Thoracic aorta (tissue), 2 donors: ENCODE measurements at places on chromosomes 2 and 18. TPM values are rescaled to one million over a fixed set of nuclear protein-coding genes. Genes with fewer than 3 reads are reported as not detected.

The TUBA3E gene
- total RNA-seq, result not detected

DNA sequence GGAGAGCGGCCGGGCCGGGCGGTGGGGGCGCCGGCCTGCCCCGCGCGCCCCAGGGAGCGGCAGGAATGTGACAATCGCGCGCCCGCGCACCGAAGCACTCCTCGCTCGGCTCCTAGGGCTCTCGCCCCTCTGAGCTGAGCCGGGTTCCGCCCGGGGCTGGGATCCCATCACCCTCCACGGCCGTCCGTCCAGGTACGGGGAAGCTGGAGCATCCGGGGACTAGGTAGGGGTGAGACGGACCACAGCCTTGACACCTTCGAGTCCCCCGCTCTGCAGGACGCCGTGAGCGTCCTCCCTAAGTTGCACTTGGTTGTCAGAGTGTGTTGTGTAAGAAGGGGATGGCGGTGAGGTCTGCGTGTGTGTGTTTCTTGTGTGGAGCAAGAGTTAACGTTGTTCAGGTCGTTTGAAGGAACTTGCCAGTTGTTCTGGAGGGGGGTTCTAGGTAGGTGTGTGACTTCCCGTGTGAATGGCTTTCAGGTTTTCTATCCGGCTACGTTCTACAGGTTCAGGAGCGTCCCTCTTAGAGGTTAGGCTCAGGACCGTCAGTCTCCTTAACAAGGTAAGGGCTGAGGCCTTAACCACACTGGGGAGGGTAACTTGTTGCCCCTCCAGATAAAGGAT is 393 bp downstream of the IL1R1 start:
- DNase-seq, result no peak

DNA sequence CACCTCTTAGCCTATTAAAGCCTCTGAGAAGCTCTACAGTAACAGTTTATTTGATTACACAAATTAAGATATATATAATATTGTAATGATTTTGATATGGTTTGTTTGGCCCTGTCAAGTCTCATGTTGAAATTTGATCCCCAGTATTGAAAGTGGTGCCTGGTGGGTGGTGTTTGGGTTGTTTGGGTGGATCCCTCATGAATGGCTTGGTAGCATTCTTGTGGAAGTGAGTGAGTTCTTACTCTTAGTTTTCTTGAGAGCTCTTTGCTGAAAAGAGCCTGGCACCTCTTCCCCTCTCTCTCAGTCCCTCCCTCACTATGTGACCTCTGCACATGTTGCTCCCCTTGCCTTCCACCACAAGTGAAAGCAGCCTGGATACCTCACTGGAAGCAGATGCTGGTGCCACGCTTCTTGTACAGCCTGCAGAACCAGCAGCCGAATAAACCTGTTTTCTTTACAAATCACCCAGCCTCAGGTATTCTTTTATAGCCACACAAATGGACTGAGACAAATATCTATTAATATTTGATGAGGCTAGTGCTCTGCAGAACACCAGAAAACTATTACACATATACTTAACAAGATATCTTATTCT is 52.8 kb downstream of the SLC4A10 start:
- DNase-seq, result no peak

- no peak for DNase-seq
Observed at GRCh38 chr2:7014174-7014640, 97.0 kb downstream of the RNF144A start.

DNA sequence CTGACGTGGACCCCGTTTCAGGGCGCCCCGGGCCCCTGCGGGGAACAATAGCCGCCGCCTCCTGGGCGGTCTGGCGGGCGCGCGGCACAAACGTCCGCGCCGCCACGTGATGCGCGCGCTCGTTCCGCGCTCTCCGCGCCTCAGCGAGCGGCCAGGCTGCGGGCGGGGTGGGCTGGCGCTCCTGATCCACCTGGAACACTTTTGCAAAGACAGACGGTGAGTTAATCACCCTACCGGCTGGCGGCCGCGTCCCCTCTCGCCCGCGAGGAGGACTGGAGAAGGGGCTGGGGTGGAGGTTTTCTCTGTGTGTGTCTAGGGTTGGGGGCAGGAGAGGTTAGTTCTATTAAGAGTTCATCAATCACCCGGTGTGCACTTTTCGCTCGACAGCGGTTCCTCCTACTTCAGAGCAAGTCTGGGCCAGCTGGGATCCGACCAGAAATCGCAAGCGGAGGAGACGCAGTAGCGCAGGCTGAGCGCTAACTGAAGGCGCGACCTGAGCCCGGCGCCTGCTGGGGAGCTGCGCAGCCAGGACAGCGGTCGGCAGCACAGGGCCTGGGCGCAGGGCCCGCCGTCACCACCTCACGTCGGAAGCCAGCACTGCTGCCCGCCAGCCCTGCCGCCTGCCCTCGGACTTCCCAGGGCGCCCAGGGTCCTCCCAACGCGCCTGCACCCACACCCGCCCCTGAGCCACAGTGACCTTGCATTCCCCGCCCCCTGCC is 10.3 kb upstream of the HOXD1 start:
- DNase-seq, result no peak

GRCh38 chr18:48838921-48839818 is 111.6 kb downstream of the SMAD7 start:
- DNase-seq, result no peak
